ENCODE measurements at places on chromosomes 3 and 15. TPM values are rescaled to one million over a fixed set of nuclear protein-coding genes. Genes with fewer than 3 reads are reported as not detected.

Gene SH3GL3
- total RNA-seq, result not detected

Gene RTP2
- total RNA-seq, result not detected

Gene PAK6
- total RNA-seq, result 0.17 TPM

Gene AGBL1
- not detected for total RNA-seq

Gene LRRC49
- total RNA-seq, result 14.2 TPM

Gene SLC28A1
- total RNA-seq, result not detected

Gene IL17RC
- 50.6 TPM for total RNA-seq

Gene GPR171
- total RNA-seq, result not detected

Gene MAP1A
- total RNA-seq, result 45.0 TPM

Gene FEM1B
- 26.9 TPM for total RNA-seq

GRCh38 chr3:18575573-18575972 is 150.4 kb upstream of the SATB1 start:
- DNase-seq, result peak; percentile 19

DNA sequence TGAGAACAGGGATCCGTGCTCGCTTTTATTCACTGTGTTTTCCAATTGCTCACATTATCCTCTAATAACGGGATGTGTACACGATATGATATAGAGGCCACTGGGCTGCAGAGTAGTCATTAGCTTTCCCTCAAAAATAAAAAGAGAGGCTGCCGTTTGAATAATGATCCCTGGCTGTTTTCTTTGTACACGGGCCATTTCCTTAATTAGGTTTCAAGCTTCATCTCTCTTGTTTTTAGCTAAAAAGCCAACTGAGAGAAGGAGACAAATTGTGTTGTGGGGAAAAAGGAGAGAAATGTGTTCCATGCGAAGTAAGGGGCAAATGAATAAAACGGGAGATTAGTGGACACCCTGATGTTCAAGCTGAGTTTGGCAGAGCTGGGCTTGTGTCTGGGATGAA is 174.2 kb downstream of the CACNA2D3 start:
- DNase-seq, result no peak

DNA sequence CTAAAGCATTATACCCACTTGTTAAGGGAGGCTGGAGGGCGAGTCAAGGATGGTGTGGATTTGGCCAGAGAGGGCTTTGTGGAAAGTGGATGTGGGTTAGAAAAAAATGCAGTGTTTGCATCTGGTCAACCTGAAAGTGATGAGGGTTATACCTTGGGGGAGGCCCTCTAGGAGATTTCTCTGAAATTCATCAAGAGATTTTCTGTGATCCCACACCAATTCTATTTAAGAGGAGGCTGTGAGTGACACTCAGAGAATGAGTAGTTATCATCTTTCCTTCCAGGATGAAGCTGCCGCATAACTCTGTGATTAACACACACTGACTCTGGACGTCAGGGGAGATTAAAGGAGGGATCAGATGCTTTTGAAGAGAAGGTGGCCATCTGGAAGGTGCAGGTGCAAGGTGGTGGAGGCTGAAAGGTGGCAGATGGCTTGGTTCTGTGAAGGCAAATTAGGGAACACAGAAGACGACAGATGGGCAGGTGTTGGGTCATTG is 54.8 kb downstream of the ANAPC13 start:
- peak; percentile 67 for DNase-seq

DNA sequence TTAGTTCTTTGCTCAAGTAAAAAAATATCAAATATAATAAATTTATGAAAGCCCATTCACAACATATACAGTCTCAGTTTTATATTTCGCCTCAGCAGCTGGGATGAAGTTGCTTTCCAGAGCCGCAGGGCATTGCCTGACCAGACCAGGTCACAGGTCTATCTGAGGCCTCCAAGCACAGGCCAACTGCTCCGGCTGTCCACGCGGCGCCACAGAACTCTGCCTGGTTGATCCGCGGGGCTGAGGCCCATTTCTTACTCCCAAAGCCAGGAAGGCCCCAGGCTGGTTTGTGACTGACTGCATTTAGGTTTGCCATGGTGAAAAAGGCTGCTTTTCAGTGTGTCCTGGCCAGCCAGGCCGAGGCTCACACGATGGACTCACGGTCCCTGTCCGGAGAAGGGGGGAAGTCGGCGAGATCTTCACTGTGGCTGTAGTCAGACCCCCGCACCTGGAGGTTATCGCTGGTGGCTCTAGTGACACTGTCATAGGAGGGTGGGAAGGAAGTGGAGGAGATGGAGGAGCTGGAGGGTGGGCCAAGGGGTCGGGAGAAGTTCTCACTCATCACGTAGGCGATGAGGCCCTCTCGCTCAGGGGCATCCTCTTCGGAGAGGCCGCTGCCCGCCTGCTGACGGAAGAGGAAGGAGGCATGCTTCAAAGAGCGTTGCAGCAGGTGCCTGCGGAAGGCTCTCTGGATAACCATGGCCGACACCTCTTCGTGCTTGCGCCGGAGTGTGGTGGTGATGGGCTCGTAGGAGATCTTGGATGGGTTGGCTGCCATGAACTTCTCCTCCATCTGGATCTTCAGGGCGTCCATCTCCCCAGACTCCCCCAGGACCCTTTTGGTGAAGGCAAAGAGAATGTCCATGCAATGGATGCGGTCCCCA is 54.1 kb downstream of the EXOG start:
- no peak for DNase-seq

- no peak for DNase-seq
Observed at GRCh38 chr3:120364821-120365220, 15.7 kb upstream of the LRRC58 start.

- no peak for DNase-seq
Observed at GRCh38 chr3:13347390-13347950, 72.7 kb downstream of the NUP210 start.

DNA sequence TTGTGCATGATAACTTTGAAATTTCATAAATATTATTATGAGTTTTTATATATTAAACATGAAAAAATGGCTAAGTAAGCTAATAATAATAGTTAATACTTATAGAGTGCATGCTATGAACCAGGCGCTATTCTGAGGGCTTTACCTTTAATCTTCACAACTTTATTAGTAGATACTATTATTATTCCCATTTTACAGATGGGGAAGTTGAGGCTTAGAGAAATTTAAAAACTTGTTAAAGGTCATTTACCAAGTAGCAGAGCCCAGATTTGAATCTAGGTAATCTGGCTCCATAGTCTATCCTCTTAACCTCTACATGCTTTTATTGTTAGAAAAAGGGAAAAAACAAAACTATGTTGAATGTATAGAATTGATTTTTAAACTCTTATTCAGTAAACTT is 60.4 kb downstream of the TRPC1 start:
- no peak for DNase-seq

GRCh38 chr15:61227269-61227949 is 1.7 kb downstream of the RORA start:
- DNase-seq, result peak; percentile 0

DNA sequence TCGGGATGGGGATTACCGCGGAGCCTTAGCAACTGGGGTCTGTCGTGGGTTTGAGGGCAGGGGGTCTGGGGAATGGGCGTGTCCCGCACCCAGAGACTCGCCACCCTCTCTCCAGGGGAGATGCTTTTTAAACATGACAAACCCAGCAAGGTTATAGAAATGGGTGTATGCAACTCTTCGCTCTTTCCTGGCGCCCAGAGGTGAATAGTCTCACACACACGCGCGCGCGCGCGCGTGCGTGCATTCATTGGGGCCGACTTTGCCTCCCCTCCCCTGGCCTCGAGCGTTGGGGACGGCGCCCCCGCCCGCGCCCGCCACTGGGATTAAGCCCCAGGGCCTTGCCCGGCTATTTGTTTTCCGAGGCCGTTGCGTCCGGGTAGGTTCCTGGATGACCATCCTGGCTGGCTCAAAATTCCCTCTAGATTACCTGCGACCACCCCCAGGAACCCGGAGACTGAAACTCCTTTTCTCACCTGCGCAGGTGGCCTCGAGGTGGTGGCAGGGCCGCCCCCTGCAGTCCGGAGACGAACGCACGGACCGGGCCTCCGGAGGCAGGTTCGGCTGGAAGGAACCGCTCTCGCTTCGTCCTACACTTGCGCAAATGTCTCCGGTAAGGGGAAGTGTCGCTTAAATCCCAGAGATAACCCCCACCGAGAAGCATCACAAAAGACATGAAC is 777 bp downstream of the GPR160 start:
- DNase-seq, result no peak

DNA sequence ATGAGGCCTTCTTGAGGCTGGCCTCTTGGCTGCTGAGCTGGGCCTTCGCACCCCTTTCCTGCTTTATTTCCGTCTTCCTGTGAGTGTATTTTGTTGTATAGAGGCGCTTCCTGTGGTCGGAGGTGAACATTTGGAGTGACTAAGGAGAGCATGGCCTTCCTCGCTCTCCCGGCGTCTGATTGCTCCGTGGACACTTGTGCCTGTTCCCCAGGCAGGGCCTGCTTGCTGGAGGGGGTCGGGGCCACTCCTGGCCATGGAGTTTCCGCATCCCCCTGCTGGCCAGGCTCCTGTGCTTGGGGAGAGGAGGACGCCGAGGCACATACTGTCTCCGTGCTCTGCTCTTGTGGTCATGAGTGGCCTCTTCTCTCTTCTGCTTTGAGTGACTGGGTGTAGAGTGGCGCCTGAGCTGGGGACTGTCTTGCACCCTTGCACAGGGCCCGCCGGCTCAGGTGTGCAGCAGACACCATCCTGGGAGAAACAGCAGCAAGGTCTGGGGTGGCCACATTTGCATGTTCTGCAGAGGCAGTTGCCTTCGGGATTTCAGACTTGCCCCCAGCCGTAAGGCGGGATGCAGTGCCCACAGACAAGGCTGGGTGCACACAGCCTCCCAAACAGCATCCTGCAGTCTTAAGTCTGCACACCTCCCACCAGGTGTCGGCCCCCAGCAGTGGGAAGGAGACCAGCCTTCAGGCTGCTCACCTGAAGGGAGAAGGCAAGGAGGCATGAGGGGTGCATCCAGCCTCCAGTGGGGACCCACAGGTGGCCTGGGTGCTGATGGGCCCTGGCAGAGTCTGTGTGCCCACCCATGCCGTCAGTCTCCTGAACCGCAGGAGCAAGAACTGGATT is 16.4 kb downstream of the KLF13 start:
- DNase-seq, result no peak

DNA sequence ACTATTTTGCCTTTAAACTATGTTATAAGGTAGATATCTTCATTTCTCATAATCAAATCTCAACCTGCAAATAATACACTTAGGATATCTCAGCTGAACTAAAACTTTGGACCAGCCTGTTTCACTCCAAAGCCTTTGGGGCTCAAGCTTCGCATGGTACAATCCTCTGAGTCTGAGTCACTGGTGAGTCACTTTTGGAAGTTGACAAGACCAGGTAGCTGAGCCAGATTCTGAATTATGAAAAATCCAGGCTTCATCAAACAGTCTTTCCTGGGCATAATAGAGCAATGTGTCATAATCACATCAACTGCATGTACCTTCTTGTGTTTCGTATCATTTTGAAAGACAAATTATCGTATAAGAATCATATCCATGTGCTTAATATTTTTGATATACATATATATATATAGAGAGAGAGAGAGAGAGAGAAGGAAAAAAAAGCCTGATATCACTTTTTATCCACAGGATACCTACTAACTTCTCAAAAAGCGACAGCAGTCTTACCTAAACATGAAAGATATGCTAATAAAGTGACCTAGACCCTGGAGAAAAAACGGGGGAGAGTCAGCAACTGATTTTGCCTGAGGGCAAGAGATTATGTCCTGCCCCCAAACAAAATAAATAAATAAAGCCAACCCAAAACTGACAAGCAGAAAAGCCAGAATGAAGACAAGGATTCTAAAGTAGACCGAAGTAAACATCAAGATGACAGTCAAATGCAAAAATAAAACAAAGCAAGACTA is 263.9 kb upstream of the TGFBR2 start:
- peak; percentile 89 for DNase-seq

- no peak for DNase-seq
Observed at GRCh38 chr15:64337761-64338160, 18.2 kb downstream of the CSNK1G1 start.

DNA sequence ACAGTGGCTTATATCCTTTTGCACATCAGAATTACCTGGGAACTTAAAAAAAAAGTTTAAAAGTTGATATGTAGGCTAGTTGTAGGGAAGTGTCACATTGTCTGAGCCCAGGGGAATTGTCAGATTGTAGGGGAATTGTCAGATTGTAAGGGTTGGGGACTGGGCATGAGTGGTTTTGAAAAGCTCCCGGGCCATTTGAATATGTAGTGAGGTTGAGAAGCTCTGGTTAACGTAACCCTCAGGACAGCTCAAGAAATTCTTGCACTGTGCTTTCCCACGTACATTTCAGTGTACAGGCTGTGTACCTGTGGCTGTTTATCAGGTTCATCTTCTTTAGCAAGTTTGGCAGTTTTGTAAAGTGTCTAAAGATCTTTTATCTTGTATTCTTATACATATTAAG is 107.0 kb downstream of the FNDC3B start:
- DNase-seq, result no peak

- no peak for DNase-seq
Observed at GRCh38 chr3:158368271-158368670, 202.7 kb upstream of the MLF1 start.

DNA sequence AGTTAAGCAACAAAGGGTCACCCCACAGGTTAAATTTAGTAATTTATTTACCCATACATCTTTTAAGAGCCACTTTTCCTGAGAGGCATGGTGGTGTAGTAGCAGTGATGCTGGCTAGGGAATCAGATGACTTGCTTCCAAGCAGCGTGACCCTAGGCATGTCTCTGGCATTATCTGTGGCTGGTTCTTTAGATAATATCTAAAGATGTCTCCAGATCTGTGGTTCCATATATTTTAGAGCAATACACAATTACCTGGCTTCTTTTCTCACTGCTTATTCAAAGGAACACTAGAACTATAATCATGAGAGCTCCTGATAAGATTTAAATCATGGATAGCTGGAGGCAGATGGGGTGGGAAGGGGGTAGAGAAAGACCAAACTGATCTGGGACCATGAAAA is 21.1 kb upstream of the MEIS2 start:
- DNase-seq, result no peak

- DNase-seq, result peak; percentile 83
Observed at GRCh38 chr3:27253831-27254230, 115.4 kb downstream of the NEK10 start.

- DNase-seq, result no peak
Observed at GRCh38 chr3:169323578-169324451, 339.7 kb downstream of the MECOM start.

GRCh38 chr15:34133511-34133910 is 31.6 kb downstream of the PGBD4 start:
- no peak for DNase-seq

GRCh38 chr3:100260081-100260684 is 609 bp upstream of the TBC1D23 start:
- DNase-seq, result no peak

- DNase-seq, result no peak
Observed at GRCh38 chr15:30979457-30979856, 12.0 kb downstream of the MTMR10 start.

GRCh38 chr3:37715976-37716375 is 145.7 kb upstream of the CTDSPL start:
- no peak for DNase-seq

GRCh38 chr3:102353805-102354204 is 81.0 kb upstream of the ZPLD1 start:
- no peak for DNase-seq
